ENCODE measurements at places on chromosomes 5 and 9.

GRCh38 chr5:74063346-74063745 lies 437.4 kb downstream of the ARHGEF28 start:
- no peak for DNase-seq

DNA sequence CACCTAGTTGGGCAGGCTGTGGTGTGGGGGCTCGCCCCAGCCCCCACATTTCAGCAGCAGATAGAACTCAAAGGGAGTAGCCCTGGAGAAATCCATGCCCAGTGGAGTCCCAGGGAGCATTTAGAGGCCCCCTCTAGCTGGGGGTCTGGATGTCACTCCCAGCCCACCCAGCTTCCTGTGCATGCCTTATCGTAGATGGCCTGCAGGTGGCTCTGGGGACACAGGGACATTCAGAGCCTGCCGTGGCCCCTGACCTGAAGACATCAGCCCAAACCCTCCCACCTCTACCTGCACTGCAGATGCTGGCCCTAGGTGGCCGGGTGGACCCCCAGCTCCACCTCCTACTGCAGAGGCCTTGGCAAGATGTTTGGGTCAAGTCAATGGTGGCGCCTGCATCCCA lies 49.0 kb upstream of the LMX1B start:
- DNase-seq: no peak

DNA sequence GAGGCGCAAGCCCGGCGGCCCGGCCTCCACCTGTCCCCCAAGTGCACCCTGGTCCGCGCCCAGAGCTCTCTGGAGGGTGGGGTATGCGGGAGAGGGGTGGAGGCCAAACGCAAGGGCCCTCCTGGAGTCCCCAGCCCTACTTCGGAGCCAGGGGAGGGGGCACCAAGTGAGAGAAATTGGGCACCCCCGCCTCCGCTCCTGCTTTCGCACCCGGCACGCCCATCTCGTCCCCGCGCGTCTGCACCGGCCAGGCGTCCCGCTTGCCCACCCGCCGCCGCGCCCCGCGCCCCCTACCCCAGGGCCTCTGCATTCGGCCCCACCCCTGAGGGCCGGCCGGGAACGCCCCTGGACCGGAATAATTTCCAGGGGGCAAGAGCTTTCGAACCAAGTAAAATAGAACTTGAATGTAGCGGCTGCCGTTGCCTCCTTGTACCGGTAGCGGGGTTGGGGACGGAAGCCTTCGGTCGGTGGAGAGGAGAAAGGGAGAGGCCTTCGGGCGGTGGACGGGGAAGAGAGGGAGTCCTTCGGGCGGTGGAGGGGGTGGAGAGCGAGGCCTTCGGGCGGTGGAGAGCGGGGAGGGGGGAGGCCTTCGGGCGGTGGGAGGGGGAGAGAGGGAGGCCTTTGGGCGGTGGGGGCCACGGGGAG lies 694 bp upstream of the PHPT1 start:
- DNase-seq: peak; percentile 58

- DNase-seq: no peak
Measured at GRCh38 chr9:95580812-95581761, 64.3 kb upstream of the PTCH1 start.

GRCh38 chr5:131913603-131914002 lies 31.9 kb downstream of the MEIKIN start:
- no peak for DNase-seq

GRCh38 chr9:12715268-12715667 lies 22.1 kb downstream of the TYRP1 start:
- DNase-seq: no peak

DNA sequence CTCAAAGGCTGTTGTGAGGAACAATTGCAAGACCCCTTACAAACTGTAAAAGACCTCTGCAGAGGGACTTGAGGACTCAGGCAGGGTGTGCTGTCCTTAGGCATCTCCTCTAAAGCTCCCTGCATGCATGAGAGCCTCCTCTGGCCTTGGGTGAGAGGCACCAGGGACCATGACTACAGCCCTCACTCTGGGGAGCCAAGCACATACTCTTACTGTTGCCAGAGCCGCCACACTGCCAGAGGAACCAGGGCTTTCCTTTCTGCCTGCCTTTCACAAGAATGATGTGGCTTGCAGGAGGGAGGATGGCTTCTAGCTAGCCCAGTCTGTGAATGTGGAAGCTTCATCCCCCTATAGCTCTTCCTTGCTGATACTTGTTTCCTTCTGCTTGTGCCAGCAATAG lies 5.9 kb downstream of the IGFBPL1 start:
- no peak for DNase-seq

DNA sequence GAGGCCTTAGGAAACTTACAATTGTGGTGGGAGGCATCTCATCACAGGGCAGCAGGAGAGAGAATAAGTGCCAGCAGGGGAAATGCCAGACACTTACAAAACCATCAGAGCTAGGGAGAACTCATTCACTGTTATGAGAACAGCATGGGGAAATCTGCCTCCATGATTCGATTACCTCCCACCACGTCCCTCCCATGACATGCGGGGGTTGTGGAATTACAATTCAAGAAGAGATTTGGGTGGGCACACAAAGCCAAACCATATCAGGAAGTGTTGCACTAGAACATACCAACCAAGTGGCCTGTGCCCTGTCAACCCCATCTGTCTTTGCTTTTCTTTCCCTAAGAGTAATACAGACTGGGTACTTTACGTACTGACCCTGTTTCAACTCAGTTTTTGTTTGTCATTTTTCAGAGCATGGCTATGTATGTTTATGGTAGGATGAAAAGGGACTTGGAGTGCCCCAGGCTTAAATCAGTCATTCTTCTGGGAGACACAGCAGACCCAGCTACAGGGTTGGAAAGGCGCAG lies 58.3 kb upstream of the TGFBR1 start:
- no peak for DNase-seq

- DNase-seq: no peak
Measured at GRCh38 chr9:10855847-10856246, 243.0 kb upstream of the PTPRD start.

GRCh38 chr5:170681013-170681433 lies 102.5 kb upstream of the GABRP start:
- peak; percentile 69 for DNase-seq

- DNase-seq: no peak
Measured at GRCh38 chr5:56516441-56516840, 283.3 kb upstream of the ANKRD55 start.

DNA sequence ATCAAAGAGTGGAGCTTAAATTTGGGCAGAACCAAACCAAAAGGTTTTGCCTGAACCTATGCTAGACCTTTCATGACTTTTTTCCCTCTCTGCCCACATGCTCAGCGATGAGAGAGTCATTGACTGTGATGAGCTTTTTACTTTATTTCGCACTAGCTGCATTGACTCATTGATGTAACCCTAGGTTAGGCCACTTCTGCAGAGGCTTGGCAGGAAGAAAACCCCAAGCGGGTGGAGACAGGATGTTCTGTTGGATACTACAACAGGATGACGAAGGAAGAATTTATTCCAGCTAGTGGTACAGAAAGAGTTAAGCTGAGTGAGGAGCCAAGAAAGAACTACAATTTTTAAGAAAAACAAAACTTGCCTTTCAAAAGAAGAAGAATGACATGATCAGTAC lies 18.4 kb downstream of the AGXT2 start:
- DNase-seq: no peak

DNA sequence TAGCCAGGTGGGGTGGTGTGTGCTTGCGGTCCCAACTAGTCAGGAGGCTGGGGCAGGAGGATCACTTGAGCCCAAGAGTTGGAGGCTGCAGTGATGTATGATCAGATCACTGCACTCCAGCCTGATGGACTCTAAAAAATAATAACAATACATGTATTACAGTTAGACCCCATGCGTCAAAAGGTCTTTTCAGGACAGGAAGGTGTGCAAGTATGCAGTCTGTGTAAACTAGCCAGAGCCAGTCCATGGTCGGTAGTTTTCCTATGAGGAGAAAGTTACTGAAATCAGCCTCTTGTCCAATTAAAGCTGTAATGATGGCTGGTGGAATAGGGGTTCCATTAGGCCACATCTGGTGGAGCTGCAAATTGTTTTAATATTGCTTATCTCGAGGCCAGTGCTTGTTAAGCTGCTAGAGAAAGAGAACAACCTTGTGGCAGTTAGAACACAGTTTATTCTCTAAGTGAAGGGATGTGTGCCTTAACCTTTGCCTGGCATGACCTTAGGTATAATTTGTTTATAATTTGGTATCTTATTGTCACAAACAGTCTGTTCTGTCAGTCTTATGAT lies 1.5 kb upstream of the STOM start:
- no peak for DNase-seq

DNA sequence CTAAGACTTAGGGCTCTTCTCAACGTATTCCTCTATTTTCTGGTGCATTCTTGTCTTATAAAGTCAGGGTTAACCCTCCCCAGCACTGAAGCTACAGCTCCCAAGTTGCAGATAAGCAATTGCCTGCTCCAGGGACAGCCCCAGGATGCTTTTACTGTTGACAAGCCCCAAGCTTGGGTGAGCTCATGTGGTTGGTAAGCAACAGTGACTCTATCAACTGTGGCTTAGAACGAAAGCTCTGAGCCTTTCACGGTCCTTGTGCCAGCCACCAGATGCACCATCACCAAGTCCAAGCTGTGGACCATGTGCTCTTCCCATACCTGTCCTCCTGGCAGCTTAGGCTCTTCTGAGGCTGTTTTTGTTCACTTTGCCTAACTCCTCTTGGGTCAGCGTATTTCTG lies 13.5 kb downstream of the ADRB2 start:
- DNase-seq: no peak

DNA sequence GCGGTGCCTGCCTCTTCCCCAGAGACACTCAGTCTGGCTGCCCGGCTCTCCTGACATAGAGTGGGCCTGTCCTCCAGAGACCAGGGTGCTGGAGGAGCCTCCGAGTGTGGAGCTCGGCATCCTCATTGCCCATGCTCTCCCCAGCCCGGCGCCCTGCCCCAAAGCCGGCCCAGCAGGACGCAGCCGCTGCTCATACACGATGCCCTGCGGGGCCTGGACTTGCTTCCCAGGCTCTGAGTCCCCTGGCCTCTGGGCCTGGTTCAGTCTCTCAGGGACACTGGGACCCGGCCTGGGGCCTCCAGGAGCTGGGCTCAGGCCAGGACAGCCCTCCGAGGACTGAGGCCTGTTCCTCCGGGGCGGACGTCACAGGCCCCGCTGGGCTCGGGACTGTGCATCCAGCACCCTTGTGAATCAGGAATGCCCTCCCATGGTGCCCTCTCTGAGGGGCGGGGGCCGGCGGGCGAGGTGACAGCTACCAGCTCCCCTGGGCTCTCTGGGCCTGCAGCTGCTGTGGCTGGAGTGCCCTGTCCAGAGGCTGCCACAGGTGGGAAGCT lies 23.2 kb downstream of the TPPP start:
- DNase-seq: no peak

DNA sequence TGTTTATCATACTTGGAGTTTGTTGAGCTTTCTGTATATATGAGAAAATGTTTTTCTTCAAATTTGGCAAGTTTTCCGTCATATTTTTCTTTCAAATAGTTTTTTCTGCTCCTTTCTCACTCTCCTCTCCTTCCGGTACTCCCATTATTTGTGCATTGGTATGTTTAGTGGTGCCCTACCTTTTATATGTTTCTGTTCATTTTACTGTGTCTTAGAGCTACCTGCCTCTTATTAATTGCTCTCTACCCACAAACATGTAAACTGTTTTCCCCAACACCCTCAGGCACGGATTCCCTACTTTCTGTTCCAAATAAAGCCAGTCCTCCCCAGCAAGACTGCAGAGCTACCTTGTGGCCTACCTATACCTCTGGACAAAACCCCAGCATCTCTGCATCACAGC lies 60.6 kb upstream of the S1PR3 start:
- DNase-seq: no peak

GRCh38 chr9:81685763-81686613 lies 3.4 kb downstream of the TLE1 start:
- no peak for DNase-seq
